Hepatocyte (in vitro differentiated cells): ENCODE measurements at places on chromosomes 2 and 18. TPM values are rescaled to one million over a fixed set of nuclear protein-coding genes. Genes with fewer than 3 reads are reported as not detected.

DNA sequence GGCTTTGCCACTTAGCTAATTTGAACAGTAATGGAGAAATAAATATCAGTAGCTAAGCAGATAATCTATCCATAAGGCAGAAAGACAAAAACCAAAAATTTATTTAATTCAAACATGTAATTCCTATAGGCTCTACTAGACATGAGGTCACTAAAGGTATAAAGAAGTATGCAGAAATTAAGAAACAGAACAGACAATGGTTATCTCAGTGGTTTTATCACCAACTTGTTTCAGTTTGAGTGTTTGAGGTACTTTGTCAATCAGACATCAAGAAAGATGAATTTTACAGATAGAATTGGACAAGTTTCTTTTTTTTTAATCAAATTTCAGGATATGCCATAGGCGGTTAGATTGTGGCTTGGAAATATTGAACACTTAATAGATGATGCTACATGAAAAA lies 67.4 kb upstream of the ZEB2 start:
- H3K36me3 ChIP-seq = no peaks in the 10 kb centered on the region
- peaks cover 6% of the 10 kb centered on the region for H3K4me1 ChIP-seq
- H3K27me3 ChIP-seq = no peaks in the 10 kb centered on the region
- no peak overlapping the region for H3K27ac ChIP-seq
- DNase-seq = no peak

GRCh38 chr2:118386641-118387302 lies 298.5 kb downstream of the INSIG2 start:
- no peak overlapping the region for H3K27ac ChIP-seq
- no peaks in the 10 kb centered on the region for H3K27me3 ChIP-seq
- no peaks in the 10 kb centered on the region for H3K4me1 ChIP-seq
- no peak overlapping the region for H3K4me3 ChIP-seq
- no peaks in the 10 kb centered on the region for H3K36me3 ChIP-seq
- no peak for DNase-seq

DNA sequence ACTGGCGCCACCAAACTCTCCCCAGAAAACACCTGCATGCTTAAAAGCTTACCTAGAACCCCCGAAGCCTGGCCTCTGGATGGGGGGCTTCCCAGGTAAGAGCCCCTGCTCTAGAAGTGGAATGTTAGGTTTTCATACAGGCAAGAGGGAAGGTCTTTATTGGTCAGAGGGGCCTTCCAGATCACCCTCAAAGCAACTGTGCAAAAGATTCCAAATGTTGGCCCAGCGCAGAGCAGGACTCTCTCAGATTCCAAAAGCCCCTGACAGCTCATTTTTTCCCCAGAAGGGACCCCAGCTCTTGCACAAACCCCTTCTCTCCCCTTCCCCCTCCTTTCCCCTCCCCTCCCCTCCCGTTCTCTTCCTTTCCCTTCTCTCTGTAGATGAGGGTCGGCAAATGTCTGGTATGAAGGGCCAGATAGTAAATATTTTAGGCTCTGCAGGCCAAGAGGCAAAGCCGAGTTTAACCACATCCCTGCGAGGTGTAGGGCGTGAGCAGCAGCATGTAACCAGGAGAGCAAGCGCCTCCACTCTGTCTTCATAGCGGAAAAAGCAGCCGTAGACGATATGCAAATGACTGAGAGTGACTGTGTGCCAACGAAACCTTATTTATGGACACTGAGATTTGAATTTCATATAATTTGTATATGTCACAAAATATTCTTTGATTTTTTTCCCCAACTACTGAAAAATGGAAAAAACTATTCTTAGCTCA lies 116.9 kb downstream of the SMAD7 start:
- H3K27ac ChIP-seq = peak overlapping the region; percentile 77
- H3K4me3 ChIP-seq = no peak overlapping the region
- DNase-seq = no peak

DNA sequence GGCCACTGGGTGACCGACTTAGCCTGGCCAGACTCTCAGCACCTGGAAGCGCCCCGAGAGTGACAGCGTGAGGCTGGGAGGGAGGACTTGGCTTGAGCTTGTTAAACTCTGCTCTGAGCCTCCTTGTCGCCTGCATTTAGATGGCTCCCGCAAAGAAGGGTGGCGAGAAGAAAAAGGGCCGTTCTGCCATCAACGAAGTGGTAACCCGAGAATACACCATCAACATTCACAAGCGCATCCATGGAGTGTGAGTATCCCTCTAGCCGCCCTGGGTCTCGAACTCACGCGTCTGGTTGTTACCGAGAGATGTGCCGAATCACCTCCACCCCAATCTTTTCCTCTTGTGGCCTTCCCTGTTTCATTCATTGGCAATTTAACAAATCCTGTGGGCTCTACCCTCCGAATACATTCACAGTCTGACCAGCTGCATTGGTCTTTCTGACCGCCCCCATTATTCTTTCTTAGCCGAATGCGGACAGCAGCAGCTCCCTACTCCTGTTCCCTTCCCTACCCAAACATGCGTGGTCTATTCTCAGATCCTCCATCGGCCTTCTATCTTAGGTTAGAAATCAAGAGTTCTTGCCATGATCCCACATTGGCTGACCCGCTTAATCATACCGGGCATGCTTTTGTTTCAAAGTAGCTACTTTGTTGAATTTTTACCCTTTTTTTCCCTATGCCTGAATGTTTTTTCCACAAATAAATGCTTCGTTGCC lies 631 bp downstream of the RPL31 start:
- H3K36me3 ChIP-seq = no peaks in the 10 kb centered on the region
- DNase-seq = no peak
- no peaks in the 10 kb centered on the region for H3K27me3 ChIP-seq
- H3K4me1 ChIP-seq = peaks cover 18% of the 10 kb centered on the region
- H3K4me3 ChIP-seq = peak overlapping the region; percentile 85

GRCh38 chr2:128272601-128273468 lies 45.8 kb downstream of the HS6ST1 start:
- no peaks in the 10 kb centered on the region for H3K36me3 ChIP-seq
- H3K27ac ChIP-seq = no peak overlapping the region
- peaks cover 1% of the 10 kb centered on the region for H3K4me1 ChIP-seq
- H3K4me3 ChIP-seq = no peak overlapping the region
- no peaks in the 10 kb centered on the region for H3K27me3 ChIP-seq
- no peak for DNase-seq

Gene DNER
- 0.37 and 0.48 TPM in 2 replicates for total RNA-seq

Gene RAB6C
- 0.04 and 0.13 TPM in 2 replicates for total RNA-seq
